ENCODE measurements at places on chromosomes 5 and 9.

DNA sequence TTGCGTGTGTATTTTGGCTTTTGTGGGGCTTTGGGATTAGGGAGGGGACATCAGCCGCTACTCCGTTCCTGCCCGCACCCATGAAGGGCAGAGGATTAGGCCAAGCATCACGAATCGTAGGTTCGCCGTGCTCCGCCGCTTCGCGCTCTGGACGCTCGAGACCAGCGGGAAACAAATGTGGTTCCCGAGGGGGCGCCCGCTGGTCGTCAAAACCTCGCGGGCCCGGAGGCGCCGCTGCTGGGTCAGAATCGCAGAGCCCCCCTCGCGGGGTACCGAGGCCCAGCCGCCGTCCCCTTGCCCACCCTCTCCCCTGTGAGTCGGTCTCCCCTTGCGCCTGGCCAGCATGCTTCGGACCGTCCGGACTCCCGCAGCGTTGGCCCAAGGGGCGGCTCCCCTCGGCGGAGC lies 2.3 kb upstream of the PAX5 start:
- peak; percentile 14 for DNase-seq

- no peak for DNase-seq
Measured at GRCh38 chr9:123425261-123425821, 69.3 kb downstream of the CRB2 start.

- no peak for DNase-seq
Measured at GRCh38 chr5:75362474-75362975, 25.5 kb downstream of the HMGCR start.

DNA sequence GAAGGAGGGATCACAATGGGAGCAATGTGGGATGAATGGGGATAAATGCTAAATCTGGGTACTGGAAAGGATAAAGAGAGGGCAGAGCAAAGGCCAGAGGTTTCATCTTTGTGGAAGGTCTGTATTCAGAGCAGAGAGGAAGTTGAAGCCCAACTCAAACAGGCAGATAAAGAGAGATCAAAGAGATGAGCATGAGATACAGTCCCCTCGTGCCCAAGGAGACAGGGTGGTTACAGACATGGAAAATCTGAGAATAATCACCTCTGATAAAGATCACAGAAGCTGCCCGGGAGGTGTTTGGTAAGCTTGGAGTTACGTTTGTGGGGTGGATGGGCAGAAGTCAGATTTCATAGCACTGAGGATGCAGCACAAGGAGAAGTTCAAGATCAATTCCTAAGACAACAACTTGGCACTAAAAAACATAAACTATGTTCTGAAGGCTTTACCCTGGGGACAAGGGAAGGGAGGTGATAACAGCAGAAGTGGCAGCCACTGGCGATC lies 459 bp upstream of the ERAP2 start:
- peak; percentile 6 for DNase-seq

- DNase-seq: no peak
Measured at GRCh38 chr5:93793159-93793781, 51.9 kb upstream of the POU5F2 start.

- DNase-seq: no peak
Measured at GRCh38 chr9:134980991-134981390, 63.3 kb upstream of the FCN1 start.

- no peak for DNase-seq
Measured at GRCh38 chr5:132138260-132138659, 64.7 kb downstream of the CSF2 start.

- DNase-seq: no peak
Measured at GRCh38 chr5:10745133-10745532, 15.9 kb downstream of the DAP start.

- no peak for DNase-seq
Measured at GRCh38 chr5:159175547-159175946, 33.8 kb downstream of the RNF145 start.

DNA sequence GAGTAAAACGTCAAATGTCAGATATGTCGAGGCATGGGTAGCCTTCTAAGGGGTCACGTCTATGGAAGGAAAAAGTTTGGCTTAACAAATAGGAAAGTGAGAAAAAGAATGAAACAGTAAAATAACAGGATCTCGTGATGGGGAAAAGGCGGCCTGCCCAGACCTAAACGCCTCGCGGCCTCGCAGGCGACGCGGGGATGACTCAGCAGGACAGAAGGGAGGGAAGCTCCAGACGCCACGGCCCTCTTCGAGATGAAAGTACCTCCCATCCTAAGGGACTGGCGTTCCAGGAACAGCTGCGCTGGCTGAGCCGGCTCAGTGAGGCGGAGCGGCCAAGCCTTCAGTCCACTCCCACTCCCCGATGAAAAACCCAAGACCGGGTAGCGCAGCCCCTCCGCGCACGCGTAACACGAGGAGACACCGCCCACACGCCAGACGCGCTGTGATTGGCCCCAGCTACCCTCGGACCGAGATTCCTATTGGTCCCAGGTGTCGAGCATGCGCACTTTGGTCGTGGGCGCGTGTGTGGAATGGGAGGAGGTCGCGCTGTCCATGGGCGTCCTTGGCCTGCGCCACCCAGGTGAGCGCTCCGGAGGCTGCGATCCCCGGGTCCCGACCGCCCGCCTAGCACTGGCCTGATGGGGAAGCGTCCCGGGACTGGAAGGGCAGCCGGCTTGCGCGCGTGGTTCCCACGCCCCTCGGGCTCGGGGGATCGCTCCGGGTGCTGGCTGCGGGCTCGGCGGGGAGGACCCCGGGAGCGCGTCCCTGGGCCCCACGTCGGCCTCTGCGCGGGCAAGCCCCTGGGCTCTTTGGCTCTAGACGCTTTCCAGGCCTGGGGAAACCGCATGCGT lies 588.5 kb downstream of the MTRR start:
- DNase-seq: peak; percentile 82

- no peak for DNase-seq
Measured at GRCh38 chr5:86152988-86153560, 464.7 kb upstream of the COX7C start.

DNA sequence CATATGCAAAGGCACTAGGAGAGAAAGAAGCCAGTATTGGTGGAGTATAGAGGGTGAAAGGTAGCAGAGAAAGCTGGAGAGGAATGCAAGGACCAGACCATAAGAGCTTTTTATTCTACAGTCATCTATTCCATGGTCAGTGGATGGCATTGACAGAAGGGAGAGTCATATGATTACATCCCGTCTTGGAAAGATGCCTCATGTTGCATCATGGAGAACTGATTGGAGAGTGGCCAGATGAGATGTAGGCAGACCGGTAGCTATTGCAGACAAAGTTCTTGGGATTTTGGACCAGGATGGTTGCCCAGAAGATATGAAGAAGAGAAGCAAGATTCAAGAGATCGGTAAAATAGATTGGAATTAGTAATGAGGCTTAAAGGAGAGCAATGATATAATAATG lies 260.7 kb downstream of the CHSY3 start:
- no peak for DNase-seq

GRCh38 chr5:88558366-88558765 lies 289.7 kb upstream of the TMEM161B start:
- no peak for DNase-seq

GRCh38 chr9:4573176-4573575 lies 82.9 kb downstream of the SLC1A1 start:
- DNase-seq: no peak

DNA sequence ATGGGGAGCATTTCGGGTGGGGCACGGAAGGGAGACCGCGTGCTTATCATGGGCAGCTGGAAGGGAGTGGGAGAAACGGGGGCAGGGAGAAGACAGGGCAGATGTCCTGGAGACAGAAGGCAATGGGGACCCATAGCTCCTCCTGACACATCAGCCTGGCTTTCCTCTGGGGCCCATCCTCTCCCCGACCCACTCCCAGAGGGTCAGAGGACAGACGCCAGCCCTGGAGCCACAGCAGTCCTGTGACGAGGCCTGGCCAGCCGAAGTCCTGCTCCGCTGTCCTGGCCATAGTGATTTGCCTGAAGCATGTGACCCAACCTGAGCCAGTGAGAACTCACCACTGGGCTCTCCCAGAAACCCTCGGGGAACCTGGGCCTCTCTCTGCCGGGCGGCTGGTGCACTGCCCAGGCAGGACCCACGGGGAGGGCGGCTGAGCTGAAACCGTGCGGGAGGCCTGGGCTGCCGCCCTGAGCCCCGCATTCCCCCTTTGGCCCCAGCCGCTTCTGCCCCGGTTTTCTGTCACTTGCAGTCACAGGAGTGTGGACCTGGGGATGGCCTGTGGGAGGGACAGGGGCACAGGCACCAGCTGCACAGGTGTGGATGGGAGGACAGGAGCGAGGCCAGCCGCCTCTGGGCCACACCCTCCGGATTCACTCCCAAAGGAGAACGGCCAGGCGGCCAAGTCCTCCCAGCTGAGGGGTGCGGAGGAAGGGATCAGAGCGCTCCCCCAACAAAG lies 19.8 kb downstream of the ADAMTS2 start:
- DNase-seq: no peak
